ENCODE measurements at places on chromosomes 16 and 17.

GRCh38 chr17:44898768-44899073 is 524 bp downstream of the EFTUD2 start:
- DNase-seq, result no peak

DNA sequence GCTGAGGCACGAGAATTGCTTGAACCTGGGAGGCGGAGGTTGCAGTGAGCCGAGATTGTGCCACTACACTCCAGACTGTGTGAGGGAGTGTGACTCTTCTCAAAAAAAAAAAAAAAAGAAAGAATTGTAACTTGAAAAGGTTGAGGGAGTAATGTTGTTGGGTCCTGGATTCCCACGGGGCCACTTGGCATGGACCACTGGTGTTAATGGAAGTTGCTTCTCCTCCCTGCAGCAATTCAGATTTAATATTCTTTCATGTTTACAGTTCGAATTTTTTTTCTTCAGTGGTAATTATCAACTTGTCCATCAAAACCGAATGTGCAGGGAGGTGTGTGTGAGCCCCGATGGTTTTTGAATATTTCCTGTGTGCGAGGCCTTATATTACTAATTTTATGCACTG is 7.2 kb downstream of the EPN2 start:
- no peak for DNase-seq

- no peak for DNase-seq
Observed at GRCh38 chr16:57837305-57838125, 35.2 kb upstream of the KIFC3 start.

GRCh38 chr17:83012200-83012785 is 67.1 kb upstream of the METRNL start:
- DNase-seq, result no peak

- DNase-seq, result no peak
Observed at GRCh38 chr17:19958023-19958422, 19.6 kb downstream of the AKAP10 start.

GRCh38 chr17:77320485-77321256 is 179.9 kb downstream of the SEC14L1 start:
- DNase-seq, result no peak

GRCh38 chr17:17073581-17074403 is 31.5 kb downstream of the MPRIP start:
- no peak for DNase-seq

DNA sequence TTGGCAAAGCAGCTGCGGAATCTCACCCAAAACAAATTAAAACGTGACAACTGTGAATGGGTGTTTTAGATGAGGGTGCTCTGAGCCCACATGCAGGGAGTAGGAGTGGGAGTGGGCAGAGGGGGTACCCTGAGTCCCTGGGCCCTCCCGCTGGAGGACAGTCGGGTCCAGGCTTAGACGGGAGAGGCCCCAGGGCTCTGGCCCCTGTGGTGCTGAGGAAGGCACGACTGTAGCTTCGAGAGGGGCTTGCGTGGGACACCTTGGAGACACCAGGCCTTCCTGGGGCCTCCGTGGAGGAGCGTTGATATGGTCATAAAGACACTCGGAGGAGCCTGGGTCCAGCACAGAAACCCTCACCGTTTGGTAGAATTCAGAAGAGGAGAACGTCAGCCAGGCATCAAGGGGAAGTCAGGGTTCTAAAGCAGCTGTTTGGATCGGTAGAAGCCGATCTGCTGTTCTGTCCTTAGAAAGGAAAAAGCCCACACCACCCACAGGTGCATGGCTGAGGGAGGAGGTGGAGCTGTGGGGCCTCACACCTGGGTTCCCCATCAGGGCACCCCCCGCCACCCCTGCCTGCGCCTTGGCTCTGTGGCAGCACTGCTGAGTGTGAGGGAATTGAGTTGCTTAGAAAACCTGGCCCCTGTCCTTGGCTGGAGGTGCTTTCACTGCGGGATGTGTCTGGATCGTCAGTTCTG is 18.4 kb downstream of the DBNDD1 start:
- DNase-seq, result no peak

- DNase-seq, result no peak
Observed at GRCh38 chr17:1168533-1169220, 11.1 kb downstream of the ABR start.
